ENCODE measurements at places on chromosomes 2 and 18.

GRCh38 chr2:215377283-215377682 is 58.6 kb downstream of the FN1 start:
- no peak for DNase-seq

DNA sequence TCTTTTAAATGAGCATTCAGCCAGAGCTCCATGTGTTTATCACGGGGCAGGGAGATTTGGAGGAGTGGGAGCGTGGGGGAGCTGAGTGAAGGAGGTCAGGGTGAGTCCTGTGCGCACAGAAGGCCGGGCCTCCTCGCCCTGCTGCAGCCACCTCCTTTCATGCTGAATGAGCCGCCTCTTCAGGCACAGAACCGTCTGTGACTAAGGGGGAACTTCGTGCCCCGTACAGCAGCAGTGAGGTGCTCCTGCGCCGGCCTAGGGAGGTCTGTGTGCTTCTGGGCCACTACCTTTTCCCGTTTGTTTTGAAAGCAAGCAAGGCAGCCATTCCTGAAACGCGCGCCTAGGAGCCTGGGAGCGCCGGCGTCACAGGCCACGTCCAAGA is 27.1 kb upstream of the ZNF516 start:
- DNase-seq: no peak

DNA sequence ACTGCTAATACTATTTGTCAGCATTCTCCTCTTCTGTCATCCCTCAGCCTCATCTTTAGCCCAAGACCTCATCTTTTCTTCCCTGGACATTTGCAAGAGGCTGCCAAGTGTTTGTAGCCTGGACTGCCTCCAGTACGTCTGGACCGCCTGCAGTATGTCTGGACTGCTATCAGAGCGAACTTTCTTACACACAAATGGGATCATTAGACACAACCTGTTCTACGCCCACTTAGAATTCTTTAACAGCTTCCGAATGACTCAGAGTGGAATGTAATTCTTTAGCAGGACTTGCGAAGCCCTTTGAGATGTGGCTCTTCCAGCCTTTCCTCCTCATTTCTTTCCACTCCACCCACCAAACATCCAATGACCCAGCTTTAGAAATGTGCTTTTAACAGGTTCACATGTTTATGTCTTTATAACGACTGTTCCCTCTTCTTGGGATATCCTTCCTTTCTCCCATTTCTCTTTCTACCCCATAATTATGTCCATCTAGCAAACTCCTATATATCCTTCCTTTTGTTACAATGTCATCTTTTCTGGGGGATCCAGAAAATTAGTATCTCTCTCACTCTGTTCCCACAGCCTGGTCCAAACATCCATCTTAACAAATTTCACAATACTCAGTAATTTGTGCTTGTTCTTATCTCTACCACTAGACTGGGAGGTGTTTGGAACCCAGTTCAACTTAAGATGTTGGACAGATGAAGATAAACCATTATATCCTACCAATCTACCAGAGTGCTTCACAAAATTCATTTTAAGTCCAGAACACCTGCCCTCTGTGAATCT is 171.3 kb upstream of the PGAP1 start:
- no peak for DNase-seq

DNA sequence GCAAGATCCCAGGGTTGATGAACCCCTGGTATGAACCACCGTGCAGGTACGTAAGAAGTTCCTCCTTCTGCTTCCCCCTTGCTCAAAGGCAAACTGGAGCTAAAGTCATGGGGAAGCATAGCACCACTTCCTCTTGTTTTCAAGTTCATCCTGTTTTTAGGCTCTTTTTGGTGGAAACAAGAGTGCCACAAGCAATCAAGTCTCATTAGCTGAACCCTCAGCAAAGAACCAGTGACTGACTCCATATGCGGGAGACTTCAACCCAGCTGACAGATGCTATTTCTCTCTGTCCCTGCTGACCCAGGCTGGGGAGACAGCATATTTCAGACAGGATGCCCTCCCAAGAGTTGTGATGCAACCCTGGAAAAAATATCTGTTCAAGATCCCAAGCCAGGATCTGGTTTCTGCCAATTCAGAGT is 47.7 kb downstream of the BCL2 start:
- DNase-seq: no peak

DNA sequence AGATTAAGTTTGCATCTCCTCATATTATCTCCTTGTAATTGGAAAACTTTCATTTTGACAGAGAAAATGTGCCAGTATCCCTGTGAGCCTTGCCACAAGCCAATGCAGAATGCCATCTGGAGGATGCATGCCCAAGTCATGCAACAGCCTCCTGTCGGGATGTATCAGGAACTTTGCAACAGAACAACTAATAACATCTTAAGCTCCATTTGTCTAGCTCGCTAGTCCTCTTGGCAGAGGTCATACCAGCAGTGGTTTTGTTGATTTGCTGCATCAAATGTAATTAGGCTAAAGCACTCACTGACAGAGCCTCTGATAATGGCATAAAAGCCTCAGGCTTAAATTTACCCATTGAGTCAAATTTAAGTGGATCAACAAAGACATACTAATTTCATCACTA is 125.8 kb downstream of the UBE2E3 start:
- DNase-seq: no peak
